ENCODE measurements at places on chromosomes 3 and 15. TPM values are rescaled to one million over a fixed set of nuclear protein-coding genes. Genes with fewer than 3 reads are reported as not detected.

The OXTR gene
- total RNA-seq = 0.65 TPM

The ECE2 gene
- not detected for total RNA-seq

The CYP1A2 gene
- not detected for total RNA-seq

The ATP6V1A gene
- 61.9 TPM for total RNA-seq

The CCR3 gene
- total RNA-seq = not detected

The SPINK8 gene
- not detected for total RNA-seq

The SPATA12 gene
- not detected for total RNA-seq

The ROBO2 gene
- total RNA-seq = 0.28 TPM
